Suppressor macrophage treated with lipopolysaccharide for 1 hour (primary cell): ENCODE measurements at places on chromosomes 4 and X.

DNA sequence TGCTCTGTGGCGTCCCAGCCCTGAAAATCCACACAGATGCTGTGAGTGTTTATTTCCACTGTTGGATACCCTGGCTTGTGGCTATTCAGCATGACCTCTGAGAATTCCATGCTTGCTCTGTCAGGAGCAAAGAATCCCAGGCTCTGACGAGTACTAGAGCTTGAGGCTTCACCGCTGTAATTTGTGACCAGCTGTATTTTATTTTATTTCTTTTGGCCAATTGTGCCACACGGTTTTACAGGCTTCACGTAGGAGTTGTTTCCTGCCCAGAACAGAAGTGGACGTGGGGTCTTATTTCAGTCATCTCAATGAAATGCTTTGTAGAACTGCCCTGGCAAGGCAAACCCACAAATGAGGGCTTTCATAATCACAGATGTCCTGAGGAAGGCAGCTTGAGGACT, 69.4 kb upstream of the CLDN34 start:
- DNase-seq = no peak

GRCh38 chrX:10728806-10729389, 108.5 kb upstream of the MID1 start:
- DNase-seq = no peak

- peak; percentile 39 for DNase-seq
Measured at GRCh38 chr4:143337600-143338287, 1.1 kb downstream of the GAB1 start.

DNA sequence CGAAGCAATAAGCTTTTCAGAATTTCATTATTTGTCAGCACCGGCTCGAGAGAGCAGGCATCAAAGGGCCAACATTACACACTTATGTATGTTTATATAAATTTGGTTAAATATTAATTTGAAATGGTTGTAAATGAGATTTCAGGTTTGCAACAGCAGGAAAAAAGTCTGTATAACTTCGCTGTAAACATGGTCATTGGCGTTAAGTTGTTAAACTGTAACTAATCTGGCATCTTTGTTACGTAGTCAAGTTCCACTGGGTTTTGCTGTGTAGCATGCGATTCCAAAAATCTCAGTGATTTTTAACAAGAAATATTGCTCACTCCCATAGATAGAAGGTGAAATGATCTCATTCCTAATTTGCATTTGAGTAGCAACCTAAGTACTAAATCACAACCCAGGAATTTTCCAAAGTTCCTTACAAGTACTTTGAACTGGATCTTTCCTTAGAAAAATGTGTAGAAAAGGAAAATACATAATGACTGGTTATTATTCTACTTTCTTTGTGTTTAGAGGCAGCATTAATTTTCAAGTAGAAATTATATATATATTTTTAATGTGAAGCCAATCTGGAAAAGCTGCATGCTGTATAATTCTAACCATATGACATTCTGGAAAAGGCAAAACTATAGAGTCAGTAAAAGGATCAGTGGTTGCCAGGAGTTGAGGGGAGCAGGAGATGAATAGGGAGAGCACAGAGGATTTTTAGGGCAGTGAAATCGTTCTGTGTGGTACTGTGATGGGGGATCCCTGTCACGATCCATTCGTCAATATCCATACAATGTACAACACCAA, 222.1 kb downstream of the CBR4 start:
- no peak for DNase-seq

GRCh38 chr4:23105759-23106370, 413.1 kb downstream of the GBA3 start:
- no peak for DNase-seq

GRCh38 chr4:139749835-139750498, 84.3 kb downstream of the MGST2 start:
- no peak for DNase-seq

DNA sequence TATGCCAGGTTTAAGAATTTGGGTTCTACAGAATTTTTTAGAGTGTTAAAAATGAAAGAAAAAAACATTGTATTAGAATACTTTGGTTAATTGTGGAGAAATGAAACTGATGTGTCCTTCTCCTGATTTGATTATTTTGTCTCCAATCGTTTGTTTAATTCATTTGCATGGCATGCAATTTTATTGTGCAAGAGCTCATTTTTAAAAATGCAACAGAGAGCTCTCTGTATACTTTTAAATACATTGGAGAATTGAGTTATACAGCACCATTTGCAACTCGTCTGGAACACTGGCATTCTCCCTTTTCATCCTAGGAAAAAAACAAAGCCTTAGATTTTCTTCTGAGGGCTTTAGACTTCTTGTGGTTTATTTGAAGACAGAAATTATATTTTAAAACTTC, 689 bp downstream of the EXOC1L start:
- DNase-seq = no peak

- no peak for DNase-seq
Measured at GRCh38 chrX:72299891-72300630, 5.7 kb downstream of the CITED1 start.

GRCh38 chrX:79195027-79195426, 50.5 kb downstream of the GPR174 start:
- DNase-seq = no peak

DNA sequence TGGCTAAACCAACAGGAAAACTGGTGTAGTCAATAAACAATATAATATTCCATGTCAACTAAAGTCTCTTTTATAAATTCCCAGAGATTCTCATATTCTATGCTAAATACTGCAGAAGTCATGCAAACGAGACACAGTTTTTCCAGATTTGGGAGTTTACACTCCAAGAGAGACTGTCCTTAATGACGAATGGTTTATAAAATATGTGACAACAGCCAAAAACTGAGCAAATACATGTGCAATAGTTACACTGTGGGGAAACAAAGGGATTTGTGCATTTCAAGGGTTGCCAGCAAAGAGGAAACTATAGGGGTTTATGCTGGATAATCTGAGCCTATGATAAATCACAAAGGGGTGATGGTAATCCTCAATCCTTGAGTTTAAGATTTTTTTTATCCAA, 75.7 kb downstream of the GPC4 start:
- no peak for DNase-seq

DNA sequence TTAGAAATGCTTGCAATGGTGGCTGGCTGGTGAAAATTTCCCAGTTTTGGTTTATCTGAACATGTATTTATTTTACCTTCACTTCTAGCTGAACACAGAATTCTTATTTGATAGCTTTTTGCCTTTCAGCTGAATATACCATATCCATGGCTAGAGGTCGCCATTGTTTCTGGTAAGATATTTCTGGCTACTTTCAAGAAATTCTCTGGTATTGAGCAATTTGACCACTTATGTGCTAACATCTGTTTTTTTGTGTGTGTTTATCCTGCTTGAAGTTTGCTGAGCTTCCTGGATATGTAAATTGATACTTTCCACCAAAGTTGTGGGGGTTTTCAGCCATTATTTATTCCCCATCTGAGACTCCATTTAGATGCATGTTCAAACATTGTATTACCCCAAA, 75.4 kb downstream of the FBXW7 start:
- DNase-seq = peak; percentile 81

DNA sequence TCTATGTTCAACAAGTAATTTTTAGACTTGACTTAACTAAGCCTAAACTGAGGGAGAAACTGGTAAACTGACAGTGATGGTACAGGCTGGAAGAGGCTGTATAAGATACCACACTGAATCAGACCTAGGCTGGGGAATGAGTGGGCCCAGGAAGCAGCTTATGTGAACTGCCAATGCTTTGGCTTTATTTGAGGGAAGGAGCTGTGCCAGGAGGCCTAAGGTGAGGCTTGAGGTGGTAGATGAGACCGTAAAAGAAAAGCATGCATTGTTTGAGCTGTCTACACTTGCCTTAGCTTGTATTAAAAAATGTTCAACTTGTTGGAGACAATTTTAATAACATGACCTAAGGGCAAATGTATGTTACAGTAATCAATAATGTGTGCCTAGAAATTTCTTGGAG, 96.2 kb downstream of the RS1 start:
- DNase-seq = no peak

DNA sequence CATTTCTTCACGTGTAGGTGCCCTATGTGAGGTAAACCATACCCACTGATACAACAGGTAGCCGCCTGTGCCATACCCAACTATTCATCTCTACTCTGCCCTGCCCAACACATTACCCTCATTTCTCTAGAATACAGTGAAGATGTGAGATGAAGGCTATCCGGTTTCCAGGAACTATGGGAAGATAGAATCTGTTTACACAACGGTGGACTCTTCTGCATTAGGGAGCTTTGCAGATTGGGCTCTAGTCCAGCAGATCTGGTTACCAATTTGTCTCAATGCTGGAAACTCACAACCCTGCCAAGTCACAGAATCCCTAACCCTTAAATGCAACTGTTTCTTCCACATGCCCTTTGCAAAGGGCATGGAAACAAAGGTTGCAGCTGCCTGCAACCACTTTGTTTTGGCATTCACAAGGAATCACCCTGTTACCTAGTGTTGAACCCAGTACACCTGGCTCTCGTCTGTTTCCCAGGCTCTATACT, 6.4 kb upstream of the SLAIN2 start:
- no peak for DNase-seq

DNA sequence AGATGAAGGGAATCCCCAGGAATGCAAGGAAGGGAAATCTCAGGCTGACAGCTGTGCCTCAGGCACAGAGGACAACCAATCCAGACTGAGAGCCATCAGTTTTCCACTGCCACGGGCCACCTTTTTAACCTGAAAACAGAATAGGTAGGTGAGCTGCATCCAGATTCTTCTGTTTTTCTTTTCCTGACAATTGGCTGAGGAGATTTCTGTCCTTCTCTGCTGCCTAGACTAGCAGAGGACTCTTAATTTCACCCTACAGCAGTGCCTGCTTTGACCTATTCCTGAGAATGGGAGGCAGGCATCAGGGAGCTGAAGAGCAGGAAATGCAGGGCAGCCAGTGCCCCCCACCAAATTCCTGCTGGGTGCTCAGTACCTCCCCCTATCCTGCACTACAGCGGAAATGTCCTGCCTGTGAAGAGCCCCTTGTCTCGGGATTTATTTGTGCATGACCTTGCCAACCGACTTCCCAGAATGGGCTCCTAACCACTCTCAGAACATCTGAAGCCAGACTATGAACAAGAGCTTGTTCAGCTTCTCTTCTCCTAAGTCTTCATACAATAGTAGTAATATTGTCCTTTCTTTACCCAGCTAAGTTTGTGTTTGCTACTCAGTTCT, 65.1 kb downstream of the CASK start:
- no peak for DNase-seq

DNA sequence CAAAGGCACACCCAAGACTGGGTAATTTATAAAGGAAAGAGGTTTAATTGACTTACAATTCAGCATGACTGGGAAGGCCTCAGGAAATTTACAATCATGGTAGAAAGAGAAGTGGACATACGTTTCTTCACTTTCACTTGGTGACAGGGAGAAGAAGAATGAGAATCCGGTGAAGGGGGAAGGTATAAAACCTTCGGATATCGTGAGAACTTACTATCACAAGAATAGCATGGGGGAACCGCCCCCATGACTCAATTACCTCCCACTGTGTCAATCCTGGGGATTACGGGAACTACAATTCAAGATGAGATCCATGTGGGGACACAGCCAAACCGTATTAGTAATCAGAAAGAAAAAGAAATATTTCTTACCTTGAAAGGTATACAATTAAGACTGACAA, 782.9 kb upstream of the HS3ST1 start:
- DNase-seq = no peak

GRCh38 chr4:169407217-169407845, 136.6 kb upstream of the SH3RF1 start:
- no peak for DNase-seq

DNA sequence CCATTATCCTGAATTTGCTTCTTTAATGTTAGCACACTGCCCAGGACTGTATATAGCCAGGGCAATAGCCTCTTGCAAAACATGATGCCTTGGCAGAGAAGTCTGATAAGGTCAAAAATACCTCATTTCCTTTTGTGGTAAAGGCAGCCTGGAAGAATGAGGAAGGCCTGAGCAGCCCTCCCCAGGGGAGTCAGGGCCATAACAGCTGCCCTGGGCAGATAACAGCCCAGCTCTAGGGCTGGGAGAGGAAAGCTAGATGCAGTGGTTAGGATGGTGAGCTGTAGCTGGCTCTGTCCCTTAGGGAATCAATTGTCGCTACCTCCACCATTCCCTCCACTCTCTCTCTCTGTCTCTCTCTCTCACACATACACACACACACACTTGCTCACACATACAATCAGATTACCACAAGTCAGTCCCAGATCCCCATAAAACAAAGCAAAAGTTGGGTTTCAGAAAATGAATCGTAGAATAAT, 29.2 kb downstream of the EFHC2 start:
- peak; percentile 39 for DNase-seq

GRCh38 chrX:76987381-76987780, 459.8 kb upstream of the FGF16 start:
- no peak for DNase-seq

DNA sequence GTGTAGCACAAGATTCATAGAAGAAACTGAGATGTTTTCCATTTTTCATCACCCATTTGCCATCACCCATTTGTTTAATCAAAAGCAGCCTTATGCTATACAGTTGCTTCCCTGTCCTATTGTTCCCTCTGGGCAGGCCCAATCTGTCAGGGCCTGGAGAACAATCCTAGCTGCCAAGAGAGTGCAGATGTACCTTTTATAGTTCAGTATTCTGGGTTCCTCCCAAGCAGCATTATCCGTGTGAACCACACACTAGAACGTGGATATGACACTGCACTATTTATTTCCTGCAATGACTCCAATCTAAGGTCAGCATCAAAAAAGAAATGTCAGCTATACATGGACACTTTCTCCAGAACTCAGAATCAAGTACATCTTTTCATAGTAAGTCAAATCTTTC, 269.0 kb downstream of the ADGRA3 start:
- DNase-seq = no peak

DNA sequence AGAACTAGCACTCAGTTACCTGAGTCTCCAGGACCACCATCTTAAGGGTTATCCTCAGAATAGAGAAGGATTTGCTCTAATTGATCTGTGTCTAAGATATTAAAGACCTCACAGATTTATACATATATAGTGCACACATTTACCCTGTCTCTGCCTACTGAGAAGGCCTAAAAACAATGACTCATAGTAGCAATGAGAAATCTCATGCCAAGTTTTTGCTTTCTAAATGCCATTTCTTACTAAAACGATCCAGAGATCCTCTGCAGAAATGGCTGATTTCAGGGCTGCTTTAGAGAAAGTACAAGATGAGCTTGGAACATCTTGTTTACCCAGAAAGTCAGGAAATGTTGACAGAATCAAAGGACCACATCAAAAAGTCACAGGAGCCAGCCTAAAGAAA, 79.1 kb upstream of the INPP4B start:
- no peak for DNase-seq

GRCh38 chrX:47797084-47797483, 39.6 kb upstream of the ZNF81 start:
- no peak for DNase-seq

- DNase-seq = peak; percentile 75
Measured at GRCh38 chrX:154458116-154458953, at the start of gene PLXNA3. Gene PLXNA3 (plus strand): TSS chrX:154458281. CDS start chrX:154460184, 1,903 bp downstream.
